ENCODE measurements at places on chromosomes 11 and 22. TPM values are rescaled to one million over a fixed set of nuclear protein-coding genes. Genes with fewer than 3 reads are reported as not detected.

GRCh38 chr22:26170795-26171580 is 1.7 kb downstream of the SEZ6L start:
- no peak overlapping the region for H3K27ac ChIP-seq
- DNase-seq, result no peak
- H3K4me3 ChIP-seq, result no peak overlapping the region
- H3K36me3 ChIP-seq, result no peaks in the 10 kb centered on the region
- H3K27me3 ChIP-seq, result peaks cover 14% of the 10 kb centered on the region

DNA sequence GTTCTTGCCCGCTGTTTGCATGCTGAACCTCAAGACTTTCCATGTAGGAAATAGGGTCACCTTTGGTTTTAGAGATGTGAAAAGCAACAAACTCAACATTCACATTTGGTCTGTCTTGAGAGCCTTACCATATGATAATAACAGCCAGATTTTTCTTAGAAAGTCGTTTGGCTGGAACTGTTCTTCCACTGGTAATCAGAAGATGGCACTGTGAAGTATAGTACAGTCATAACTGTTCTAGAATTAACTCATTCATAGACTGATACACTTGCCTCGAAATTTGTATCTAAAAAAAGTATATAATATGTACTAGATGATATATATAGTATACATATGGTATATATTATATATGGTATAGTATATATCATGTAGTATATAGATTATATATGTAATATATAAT is 12.3 kb downstream of the LUZP2 start:
- DNase-seq, result no peak
- no peaks in the 10 kb centered on the region for H3K36me3 ChIP-seq
- no peak overlapping the region for H3K27ac ChIP-seq
- no peaks in the 10 kb centered on the region for H3K27me3 ChIP-seq
- H3K4me3 ChIP-seq, result no peak overlapping the region

DNA sequence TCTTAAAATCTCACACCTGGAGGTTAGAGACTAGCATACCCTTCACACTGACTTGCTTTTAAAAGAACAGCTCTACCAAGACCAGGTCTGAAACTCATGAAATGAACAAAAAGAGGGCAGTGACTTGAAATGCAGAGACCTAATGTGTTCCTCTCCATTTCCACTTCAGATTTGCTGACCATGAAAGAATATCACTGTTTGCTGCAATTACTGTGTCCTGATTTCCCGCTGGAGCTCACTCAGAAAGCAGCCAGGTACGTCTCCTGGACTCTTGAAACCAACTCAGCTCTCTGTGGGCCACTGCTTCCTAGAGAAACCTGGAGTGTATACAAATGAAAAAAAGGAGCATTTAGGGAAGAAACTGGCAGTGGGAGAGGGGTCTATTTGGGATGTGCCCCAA is 39.2 kb downstream of the ARFGAP2 start:
- H3K4me3 ChIP-seq, result no peak overlapping the region
- no peaks in the 10 kb centered on the region for H3K4me1 ChIP-seq
- no peak overlapping the region for H3K27ac ChIP-seq
- H3K36me3 ChIP-seq, result peaks cover 10% of the 10 kb centered on the region

GRCh38 chr22:39245130-39246039 is 603 bp upstream of the PDGFB start:
- no peak overlapping the region for H3K27ac ChIP-seq
- H3K4me1 ChIP-seq, result peaks cover 47% of the 10 kb centered on the region
- H3K27me3 ChIP-seq, result peaks cover 58% of the 10 kb centered on the region
- H3K36me3 ChIP-seq, result no peaks in the 10 kb centered on the region

DNA sequence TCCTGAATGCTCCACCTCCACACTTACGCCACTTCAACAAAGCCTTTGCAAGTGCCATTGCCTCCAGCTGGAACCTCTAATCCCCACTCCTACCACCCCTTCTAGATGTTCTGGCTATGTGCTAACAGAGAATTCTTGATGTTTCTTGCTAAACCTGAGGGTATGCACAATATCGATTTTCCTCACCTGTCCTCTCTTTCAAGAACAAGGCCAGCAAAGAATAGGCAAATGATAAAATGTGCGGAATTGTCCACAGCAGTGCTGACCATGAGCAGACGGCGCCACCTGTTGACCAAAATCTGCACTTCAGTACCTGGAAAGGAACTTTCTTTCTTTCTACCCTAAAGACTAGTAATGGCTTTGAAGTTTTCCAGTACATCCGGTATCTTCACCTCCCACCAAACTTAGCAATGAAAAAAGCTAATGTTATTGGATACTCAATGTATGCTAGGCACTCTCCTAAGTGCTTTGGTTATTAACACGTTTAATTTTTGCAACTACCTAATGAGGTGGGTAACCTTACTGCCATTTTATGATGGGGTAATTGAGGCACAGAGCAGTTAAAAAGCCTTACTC is 3.4 kb downstream of the TIMM10 start:
- DNase-seq, result peak; percentile 60
- no peak overlapping the region for H3K4me3 ChIP-seq
- peaks cover 8% of the 10 kb centered on the region for H3K36me3 ChIP-seq
- no peaks in the 10 kb centered on the region for H3K27me3 ChIP-seq
- H3K4me1 ChIP-seq, result peaks cover 15% of the 10 kb centered on the region

GRCh38 chr22:31339148-31339832 is 6.9 kb downstream of the PATZ1 start:
- H3K36me3 ChIP-seq, result peaks cover 73% of the 10 kb centered on the region
- peaks cover 45% of the 10 kb centered on the region for H3K4me1 ChIP-seq
- H3K4me3 ChIP-seq, result no peak overlapping the region
- no peak for DNase-seq

DNA sequence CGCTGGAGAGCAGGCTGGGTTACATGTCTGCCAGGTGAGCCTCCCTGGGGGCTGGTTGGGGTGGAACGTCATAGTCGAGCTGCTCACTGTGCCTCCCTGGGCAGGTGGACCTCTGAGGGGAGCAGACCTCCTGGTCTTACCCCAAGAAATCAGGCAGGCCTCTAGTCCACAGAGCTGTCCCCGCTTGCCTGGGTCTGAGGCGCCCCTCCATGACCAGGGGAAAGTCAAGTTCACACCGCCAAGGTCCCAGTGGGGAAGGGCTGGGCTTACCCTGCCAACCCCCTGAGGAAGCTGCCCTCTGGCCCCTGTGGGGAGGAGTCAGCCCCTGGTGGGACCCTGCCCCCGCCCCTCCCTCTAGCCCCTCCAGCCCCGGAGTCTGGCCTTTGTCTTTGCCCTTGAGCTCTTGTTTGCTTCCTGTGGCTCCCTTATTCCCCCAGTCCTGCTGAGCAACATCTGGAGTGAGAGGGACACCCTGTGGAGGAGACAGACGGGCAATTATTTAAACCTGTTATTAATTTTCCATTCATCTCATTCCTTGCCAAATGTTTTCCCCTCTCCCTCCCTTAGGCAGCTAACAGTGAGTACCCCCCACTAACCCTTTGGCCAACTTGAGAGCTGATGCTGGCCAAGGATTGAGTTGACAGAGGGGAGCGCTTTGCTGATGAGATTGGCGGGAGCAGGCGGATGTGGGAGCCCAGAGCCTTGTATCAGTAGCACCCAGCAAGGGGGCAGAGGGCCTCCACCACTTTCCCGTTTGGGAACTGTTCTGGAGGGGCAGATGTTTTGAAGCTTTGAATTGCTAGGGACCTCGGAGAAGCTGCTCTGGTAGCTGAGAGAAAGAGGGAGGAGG is 83.4 kb downstream of the CEP164 start:
- H3K4me1 ChIP-seq, result no peaks in the 10 kb centered on the region
- peaks cover 18% of the 10 kb centered on the region for H3K36me3 ChIP-seq
- no peaks in the 10 kb centered on the region for H3K27me3 ChIP-seq
- no peak for DNase-seq

GRCh38 chr11:90874281-90874680 is 651.4 kb upstream of the CHORDC1 start:
- H3K4me1 ChIP-seq, result no peaks in the 10 kb centered on the region
- H3K36me3 ChIP-seq, result no peaks in the 10 kb centered on the region
- no peaks in the 10 kb centered on the region for H3K27me3 ChIP-seq
- H3K27ac ChIP-seq, result no peak overlapping the region

DNA sequence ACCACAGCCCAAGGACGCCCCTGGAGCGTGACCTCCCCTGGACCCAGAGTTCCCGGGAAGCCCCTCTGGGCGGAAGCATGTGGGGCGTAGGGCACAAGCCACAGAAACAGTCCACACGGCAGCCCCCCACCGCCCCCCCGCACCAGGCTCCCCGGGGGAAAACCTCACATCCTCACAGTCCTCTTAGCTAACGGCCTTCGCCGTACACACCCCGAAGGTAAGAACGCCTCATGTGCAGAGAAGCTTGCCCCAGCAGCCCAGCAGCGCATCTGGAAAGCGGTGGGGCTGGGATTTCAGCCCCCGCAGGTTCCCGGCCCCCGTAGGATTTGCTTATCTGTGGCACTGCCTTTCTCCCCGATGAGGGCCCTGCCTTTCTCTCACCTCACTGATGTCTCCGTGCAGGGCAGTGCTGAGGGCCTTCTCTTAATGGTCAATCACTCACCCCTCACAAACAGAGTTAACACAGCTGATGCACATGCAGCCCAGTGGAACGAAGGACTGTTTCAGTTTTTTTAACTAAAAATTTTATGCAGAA is 309.2 kb downstream of the BRD1 start:
- no peaks in the 10 kb centered on the region for H3K27me3 ChIP-seq
- DNase-seq, result no peak
- H3K27ac ChIP-seq, result no peak overlapping the region
- no peaks in the 10 kb centered on the region for H3K36me3 ChIP-seq
- H3K4me1 ChIP-seq, result no peaks in the 10 kb centered on the region
- H3K4me3 ChIP-seq, result no peak overlapping the region

DNA sequence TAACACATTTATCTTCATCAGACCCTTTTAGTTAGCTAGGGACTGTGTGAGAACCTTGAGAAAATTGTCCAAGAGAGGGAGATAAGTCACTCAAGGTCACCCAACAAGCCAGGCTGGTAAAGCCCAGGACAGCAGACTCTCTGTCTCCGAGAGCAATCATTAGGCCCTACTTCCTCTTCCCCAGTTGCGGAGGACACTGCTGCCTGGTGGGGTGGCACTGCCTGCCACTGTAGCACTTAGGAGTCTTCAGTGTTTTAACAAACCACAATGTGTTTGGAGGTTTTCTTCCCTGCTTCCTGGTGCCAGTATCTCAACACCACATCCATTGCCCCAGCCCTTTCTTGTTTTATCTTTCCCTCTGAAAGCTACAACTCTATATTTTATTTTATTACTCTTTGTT is 132.1 kb upstream of the LDLRAD3 start:
- no peak overlapping the region for H3K4me3 ChIP-seq
- no peaks in the 10 kb centered on the region for H3K4me1 ChIP-seq
- H3K27me3 ChIP-seq, result no peaks in the 10 kb centered on the region

DNA sequence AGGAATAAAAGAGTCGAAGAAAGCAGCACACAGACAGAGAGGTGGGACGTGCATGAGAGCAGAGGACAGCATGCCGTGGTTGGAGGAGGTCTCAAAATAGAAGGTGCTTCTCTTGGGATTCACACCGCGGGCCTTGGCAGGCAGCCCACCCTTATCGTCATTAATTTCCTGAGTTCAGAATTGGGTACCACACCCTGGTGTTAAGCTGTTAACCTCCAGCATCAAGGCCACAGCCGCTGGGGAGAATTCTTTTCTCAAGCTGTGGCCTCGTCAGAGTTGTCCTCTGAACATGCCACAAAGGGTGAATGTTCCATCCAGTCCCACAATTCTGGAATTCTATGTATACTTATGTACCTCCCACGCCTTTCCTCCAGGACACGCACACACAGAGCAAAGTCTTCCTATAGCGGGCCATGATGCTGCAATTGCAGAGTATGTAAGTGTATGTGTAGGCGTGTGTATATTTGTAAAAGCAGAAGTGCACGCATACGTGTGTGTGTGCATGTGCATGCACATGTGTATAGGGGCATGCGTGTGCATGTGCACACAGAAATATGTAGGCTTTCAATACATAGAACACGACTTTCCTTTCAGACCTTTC is 39.0 kb downstream of the ADAMTS8 start:
- peak overlapping the region; percentile 78 for H3K27ac ChIP-seq
- no peaks in the 10 kb centered on the region for H3K36me3 ChIP-seq
- peak overlapping the region; percentile 13 for H3K4me3 ChIP-seq
- peak; percentile 79 for DNase-seq
- H3K27me3 ChIP-seq, result no peaks in the 10 kb centered on the region

Gene LGALS12
- total RNA-seq, result 1.8 TPM

Gene TRPM5
- not detected for total RNA-seq

Gene KCNJ1
- total RNA-seq, result not detected

Gene INSC
- 0.16 TPM for total RNA-seq

Gene TRIM44
- 51.9 TPM for total RNA-seq

Gene C11orf98
- total RNA-seq, result 57.9 TPM

Data from natural killer cell (primary cell).